NCI-H2081 treated with DMSO at 0.1 percent for 48 hours (cell line): ENCODE measurements at places on chromosomes 16 and 17.

DNA sequence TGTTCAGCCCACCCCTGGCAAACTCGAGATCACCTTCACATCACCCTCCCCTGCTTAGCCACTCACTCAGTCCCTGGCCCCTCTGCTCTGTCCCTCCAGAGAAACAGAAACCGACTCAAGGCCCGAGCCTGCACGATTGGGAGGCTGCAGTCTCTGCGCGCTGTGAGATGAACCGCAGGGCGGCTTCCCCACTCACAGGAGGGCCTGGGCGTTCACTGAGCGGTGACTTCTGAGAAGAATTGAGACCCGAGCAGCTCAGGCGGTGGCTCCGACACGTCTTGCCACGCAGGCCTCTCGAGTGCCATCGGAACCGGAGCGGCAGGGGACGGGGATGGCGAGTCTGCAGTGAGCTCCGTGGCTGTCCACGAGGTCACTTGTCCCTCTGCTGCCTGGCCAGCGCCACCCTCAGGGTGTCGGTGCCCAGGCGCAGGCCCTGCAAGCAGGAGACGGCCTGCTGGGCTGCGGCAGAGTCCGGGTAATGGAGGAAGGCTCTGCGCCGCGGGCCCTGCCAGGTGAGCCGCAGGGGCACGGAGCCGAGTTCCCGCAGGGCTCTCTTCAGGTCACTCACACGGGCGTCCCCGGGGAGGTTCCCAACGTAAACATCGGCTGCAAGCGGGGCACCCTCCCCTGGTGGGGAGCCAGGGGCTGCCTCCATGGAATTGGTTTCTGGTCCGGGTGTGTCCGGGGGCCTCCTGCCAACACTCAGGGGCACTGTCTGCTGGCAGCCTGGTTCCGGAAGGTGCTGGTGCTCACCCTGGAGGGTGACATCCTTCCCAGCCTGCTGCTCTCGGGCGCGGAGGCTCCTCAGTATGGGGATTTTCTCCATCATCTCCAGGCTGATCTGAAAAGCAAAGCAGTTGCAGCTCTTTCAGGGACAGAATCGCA, 21.6 kb downstream of the FOXF1 start:
- DNase-seq: no peak

- DNase-seq: no peak
Measured at GRCh38 chr16:4703906-4704305, 10.5 kb downstream of the NUDT16L1 start.

DNA sequence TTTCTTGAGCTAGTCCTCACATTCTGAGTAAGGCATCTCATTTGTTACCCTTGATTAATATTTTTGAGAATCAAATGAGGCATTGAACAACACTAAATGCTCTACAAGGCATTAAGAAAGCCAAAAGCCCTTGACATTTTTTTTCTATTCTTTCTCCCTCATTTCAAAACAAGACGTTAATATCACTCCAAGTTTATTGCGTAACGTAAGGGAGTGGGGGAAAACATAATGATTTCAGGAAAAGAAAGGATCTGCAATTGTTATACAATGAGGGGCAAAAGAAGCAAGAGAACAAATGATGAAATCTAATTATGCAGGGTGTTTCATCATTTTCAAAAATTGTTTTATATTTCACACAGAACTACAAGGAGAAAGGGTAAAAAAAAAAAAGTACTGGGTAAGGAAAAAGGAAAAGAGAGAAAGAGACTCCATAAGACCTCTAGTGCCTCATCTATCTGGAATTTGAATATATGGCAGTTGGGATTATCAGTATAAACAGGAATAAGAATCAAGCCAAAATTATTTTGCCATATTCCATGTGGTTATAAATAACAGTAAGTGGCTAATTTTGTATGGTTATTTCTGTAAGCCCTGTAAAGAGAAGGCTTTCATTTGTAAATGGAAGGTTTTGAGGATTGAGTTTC, 163.0 kb downstream of the ABCA8 start:
- DNase-seq: no peak

DNA sequence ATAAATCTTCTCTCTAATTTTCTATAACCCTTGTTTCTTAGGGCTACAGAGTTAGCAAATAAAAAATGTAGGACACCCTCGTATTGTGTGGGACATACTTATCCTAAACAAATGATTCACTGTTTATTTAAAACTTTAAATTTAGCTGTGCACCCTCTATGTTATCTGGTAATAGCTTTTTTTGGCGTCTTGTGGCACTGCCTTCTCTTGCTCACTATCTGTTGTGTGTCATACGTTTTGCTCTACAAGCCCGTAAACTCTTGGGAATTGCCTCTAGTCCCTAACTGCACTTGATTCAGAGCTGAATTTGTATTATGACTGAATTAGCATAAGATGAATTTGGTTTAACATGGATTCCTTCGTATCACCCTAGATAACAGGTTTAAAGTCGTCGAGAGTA, 144.3 kb upstream of the MYOCD start:
- no peak for DNase-seq

DNA sequence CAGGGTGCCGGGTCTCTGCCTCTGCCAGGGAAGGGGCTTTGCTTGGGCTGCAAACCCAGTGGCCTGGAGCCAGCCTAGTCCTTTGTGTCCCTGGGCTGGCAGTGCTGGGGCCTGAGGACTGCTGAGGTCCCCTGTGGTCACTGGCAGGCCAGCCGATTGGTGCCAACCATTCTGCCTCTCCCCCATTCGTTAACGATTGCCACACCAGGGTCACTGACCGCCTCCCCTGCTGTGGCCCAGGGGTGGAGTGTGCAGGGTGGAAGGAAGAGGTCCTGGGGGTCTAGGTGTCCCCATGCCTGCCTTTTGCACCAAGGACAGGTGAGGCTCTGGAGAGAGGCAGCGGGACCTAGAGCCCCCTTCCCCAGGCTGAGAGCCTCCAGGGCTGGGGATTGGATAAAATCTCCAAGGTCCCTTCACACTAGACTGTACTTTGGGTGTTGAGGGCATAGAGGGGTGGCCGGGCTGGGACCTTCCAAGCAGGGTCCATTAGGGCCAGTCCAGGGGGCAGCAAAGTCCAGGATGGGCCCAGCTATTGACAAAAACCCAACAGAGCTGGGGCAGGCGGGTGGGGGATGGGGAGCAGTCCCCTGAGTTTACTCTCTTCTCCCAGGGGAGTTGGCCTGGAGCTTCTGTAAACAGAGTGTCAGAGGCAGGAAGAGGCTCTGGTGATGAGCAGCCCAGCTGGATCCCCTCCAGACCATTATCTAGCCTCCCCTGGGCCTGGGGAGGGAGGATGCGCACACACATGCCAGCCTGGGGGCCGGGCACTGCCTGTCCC, 1.1 kb downstream of the VASN start:
- DNase-seq: no peak

DNA sequence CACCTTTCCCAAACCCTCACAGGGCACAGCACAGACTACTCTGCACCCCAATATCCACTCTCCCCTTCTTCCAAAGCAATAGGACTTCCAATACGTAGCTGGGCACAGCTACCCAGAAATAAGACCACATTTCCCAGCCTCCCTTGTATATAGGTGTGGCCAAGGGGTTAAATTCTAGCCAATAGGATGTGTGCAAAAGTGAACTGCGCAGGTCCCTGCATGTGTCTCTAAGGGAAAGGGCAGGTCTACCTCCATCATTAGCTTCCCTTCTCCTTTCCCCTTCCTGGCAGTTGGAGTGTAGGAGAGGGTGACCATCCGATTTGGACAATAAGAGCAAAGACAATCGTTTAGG, 25.5 kb upstream of the SNN start:
- no peak for DNase-seq

DNA sequence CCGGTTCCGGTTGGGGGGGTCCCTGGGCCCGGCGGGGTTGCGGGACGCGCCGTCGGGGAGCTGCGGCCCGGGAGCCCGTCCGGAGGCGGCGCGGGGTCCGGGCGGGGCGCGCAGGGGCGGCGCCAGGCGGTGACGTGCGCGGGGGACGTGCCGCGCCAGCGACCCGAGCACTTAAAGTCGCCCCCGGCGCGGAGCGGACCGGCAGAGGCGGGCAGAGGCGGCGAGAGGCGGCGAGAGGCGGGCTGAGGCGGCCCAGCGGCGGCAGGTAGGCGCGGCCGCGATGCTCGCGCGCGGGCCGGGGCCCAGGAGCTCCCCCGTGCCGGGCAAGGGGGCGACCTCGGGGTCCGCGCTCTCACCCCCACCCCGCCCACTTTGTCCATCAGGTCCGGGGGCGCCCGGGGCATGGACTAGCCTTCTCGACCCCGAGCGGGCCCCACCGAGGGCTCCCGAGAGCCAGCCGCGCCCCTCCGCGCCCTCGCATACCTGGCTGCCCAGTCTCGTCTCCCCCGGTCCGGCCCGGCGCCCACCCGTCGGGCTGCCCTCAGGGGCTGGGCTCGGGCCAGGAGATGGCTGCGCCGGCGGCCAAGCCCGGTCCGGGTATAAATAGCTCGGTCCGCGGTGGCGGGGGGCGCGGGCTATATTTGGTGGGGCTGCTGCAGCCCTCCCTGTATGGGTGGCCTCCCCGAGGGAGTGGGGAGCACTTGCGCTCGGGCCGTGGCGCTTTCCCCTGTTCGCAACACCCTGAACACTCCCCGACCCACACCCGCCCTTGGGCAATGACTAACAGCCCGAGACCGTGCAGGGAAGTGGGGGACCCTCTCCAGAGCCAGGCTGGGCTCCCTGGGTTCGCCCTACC, at the start of gene SLC16A3:
TSS of gene SLC16A3 (plus strand) at position 201 of the 856 bp plus-strand sequence. CDS start 6,967 bp downstream, outside the sequence.
- DNase-seq: no peak

DNA sequence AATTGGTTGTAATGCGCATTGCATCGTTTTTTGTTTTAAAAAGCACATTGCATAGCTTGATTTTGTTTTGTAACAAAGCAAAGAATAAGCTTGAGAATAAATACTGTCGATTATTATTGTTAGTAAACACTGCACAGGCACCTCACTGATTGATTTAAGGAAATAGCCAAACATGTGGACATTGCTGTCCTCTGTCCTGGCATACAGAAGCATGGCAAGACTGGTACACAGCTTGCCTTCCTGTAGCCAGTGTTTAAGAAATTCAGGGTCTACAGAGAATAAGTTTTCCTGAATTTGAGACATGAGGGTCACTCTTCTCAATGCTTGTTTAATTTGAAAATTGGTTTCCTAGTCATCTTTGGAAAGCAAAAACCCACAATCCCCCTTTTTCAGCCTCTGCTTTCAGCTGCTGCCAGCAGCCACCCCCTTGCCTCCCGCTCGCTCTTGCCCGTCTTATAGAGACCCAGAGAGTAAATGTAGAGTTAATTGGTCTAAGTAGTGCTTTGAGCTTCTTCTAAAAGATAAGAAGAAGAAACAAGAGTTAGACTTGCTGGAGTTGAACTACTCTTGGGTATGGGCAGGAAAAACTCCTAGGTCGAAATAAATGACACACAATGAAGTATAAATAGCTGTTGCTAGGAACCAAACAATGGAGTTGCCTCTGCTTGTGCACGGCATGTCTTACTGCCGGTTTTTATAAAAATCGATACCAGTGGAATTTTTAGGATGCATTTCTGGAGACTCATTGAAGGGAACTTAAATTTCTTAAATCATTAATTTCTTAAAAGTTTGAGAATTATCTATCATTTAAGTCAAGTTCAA, 116.6 kb downstream of the MRTFB start:
- DNase-seq: peak; percentile 28

- no peak for DNase-seq
Measured at GRCh38 chr17:32931686-32932085, 3.7 kb downstream of the TMEM98 start.

DNA sequence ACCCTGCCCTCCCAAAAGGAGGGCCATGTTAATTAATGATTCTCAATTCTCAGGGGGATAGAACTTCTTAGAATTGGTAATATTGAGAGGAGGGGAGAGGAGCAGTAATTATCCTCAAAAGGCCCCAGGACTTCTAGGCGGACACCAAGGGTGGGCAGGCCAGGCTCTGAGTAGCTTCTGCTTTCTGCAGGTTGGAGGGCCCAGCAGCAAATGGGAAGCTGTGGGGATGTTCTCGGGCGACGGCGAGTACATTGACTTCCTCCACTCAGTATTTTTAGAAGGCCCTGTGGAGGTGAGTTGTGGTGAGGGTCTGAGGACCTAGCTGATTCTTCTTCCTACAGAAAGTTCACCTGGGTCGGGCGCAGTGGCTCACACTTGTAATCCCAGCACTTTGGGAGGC, 57.5 kb downstream of the DNAH2 start:
- no peak for DNase-seq

- no peak for DNase-seq
Measured at GRCh38 chr17:6279659-6280058, 155.3 kb downstream of the AIPL1 start.
